Fibroblast of skin of right biceps (primary cell): ENCODE measurements at places on chromosomes 7 and 10.

DNA sequence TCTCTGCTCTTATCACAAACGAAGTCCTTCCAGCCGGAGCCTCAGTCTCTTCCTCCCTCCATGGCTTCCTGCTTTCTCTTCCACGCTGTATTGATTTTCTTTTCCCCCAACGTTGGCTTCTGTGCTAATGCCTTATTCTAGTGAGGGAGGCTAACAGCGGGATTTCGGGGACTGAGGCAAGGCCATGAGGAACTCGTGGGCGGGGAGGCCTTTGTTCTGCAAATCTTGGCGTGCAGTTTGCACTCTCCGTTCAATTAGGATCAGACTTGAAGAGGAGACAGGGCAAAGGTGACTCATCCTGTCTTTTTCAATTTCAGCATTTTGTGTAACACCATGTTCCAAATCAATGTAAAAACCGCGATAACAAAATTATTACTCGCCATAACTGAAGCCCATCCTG, 25.3 kb downstream of the EN2 start:
- no peak for DNase-seq

GRCh38 chr10:4653160-4653559, 172.8 kb upstream of the AKR1E2 start:
- no peak for DNase-seq

DNA sequence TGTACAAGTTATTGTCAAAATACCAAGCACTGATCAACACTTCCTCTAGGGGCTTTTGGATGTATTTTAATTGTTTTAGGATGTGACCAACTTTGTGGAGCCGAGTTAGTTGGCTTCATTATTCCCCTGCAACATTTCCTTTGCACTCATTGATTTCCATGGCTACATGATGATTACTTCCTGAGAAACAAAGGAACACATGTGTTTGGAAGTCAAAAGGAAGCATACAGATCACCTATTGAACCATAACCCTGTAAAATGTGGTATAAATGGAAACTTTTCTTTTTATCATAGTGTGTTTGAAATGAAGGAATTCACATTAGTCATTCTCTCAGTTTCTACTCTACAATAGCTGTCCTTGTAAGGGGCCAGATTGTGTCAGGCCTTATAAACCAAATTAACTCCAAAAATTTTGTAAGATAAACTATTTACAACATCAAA, 32.2 kb upstream of the EXOC6 start:
- peak; percentile 53 for DNase-seq

DNA sequence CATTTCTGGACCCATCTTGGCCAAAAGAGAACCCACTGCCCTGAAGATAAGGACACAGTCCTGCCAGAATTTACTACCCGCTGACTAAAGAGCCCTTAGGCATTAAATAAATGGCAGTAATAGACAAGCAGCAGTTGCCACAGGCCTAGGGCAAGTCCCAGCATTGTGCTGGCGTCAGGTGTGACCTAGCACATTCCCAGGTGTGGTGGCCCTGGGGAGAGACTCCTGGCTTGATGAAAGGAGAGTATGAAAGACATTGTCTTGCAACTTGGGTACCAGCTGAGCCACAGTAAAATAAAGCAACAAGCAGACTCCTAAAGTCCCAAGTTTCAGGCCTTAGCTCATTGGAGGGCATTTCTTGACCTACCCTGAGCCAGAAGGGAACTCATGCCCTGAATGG, 715.7 kb upstream of the SORCS1 start:
- no peak for DNase-seq

GRCh38 chr7:72057231-72057630, 354.9 kb downstream of the CALN1 start:
- no peak for DNase-seq

GRCh38 chr10:34920578-34920977, 105.5 kb upstream of the PARD3 start:
- no peak for DNase-seq
